B cell (primary cell): ENCODE measurements at places on chromosomes 7 and 10. TPM values are rescaled to one million over a fixed set of nuclear protein-coding genes. Genes with fewer than 3 reads are reported as not detected.

Gene KCND2
- polyA plus RNA-seq, result not detected in 2 replicates

Gene SLC26A3
- not detected in 2 replicates for polyA plus RNA-seq

Gene JAZF1
- polyA plus RNA-seq, result 14.0 and 18.3 TPM in 2 replicates

Gene POLR1F
- 10.6 and 29.9 TPM in 2 replicates for polyA plus RNA-seq

Gene FAM221A
- polyA plus RNA-seq, result 9.1 and 11.3 TPM in 2 replicates

Gene VAX1
- not detected in 2 replicates for polyA plus RNA-seq

Gene VWC2
- polyA plus RNA-seq, result not detected in 2 replicates

Gene CD36
- polyA plus RNA-seq, result 1.2 and 2.3 TPM in 2 replicates

Gene UNCX
- not detected in 2 replicates for polyA plus RNA-seq

Gene LRRC18
- not detected in 2 replicates for polyA plus RNA-seq

Gene CALML5
- not detected in 2 replicates for polyA plus RNA-seq

Gene TMEM196
- not detected in 2 replicates for polyA plus RNA-seq

Gene CCDC172
- polyA plus RNA-seq, result not detected in 2 replicates

Gene GNAI1
- polyA plus RNA-seq, result 0.27 TPM in 1 of 2 replicates, not detected in the other
